ENCODE measurements at places on chromosomes 11 and 22.

- no peak for DNase-seq
These were observed 108.4 kb downstream of the GALNT18 start for GRCh38 chr11:11513422-11513821.

DNA sequence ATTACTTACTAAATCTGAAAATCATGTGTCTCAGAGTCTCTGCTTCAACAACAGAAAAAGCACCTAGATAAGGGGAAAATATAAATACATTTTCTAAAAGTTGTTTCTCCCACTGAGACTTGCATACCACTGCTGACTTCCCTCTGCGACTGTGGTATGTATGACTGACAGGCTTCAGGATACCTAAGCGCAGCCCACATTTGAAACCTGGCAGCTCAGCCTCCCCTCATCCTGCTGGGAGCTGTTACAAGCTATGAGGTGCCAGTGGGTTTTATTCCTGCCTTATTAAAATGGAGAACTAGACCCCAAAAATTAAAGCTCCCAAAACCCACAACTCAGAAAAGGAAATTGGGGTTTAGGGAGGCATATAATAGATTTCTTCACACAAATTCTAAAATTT lies 133.6 kb downstream of the RAB38 start:
- DNase-seq = no peak

DNA sequence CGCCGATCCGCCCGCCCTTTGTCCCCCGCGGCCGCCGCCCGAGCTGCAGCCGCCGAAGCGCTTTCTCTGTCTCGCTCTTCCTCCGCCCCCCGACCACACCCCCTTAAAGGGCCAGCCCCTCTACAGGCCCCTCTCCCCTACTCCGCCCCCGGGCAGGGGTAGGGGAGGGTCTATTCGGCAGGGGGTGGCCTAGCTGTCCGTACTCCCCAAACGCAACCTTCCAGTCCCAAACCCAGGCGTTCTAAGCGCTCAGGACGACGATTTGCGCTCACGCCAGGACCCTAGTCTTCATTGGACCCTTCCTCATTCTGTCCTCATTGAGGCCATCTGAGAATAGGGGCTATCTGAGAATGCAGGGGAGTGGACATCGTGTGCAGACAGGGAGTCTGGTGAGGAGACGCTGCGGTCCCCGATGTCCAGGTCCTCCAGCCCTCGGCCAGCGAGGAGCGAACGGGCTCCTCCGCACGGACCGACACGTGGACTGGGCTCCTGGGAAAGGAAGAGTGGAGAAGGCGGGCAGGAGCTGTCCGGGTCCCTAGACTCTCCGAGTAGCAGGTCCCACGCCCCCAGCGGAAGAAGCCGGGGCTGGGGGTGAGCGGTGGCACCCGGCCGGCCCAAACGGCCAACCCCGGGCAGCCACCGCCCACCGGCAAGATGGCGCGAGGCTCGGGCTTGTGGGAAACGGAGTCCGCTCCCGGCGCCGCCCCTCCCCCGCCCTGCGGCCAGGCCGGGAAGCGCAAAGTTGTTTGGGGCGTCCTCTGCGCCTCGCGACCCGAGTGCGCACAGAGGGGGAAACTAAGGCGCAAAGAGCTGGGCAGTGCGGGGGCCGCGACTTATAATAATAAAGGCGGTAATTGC lies at the start of gene PPP1R14B:
TSS of gene PPP1R14B (minus strand) at position 73 of the 858 bp plus-strand sequence. CDS start 270 bp downstream, outside the sequence.
- peak; percentile 89 for DNase-seq

DNA sequence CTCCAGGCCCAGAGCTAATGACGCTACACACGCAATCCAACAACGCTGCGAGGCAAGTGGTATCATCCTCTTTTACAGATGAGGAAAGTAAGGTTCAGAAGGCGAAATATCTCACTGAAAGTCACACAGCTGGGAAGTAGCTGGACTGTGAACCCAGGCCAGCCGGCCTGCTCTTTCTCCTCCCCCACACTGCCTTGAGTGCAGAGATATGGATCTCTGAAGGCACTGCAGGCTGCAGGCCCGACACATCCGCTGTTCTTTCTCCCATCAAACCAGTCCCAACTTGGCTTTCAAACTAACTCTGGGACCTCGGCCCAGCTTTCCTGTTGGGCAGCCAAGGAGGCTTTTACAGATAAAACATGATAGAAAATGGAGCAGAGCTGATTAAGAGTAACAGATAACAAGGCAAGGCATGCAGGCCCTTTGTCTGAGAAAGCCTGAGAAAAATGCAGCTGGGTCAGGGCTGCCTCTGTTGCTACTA lies 64.0 kb upstream of the PTPRJ start:
- no peak for DNase-seq

GRCh38 chr11:110077346-110077745 lies 15.8 kb upstream of the ZC3H12C start:
- no peak for DNase-seq

GRCh38 chr22:19982991-19983578 lies 33.5 kb downstream of the ARVCF start:
- no peak for DNase-seq

DNA sequence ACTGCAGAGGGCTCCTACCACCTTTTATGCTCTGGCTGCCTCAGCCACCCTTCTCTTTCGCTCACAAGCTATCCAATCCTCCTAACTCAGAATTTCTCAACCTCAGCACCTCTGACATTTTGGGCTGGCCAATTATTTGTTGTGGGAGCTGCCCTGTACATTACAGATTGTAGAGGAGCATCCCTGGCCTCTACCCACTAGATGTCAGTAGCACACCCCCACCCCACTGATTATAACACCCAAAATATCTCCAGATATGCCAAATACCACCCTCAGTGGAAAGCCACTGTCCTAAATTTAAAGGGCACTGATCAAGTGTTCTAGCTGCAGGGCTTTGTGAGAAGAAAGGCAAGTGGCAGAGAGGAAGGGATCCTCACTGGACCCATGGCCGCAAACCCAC lies 443.1 kb downstream of the SOX6 start:
- no peak for DNase-seq

- peak; percentile 71 for DNase-seq
These were observed 15.7 kb upstream of the SPTBN2 start for GRCh38 chr11:66744485-66745355.

GRCh38 chr11:134701564-134702165 lies 289.6 kb upstream of the B3GAT1 start:
- no peak for DNase-seq

DNA sequence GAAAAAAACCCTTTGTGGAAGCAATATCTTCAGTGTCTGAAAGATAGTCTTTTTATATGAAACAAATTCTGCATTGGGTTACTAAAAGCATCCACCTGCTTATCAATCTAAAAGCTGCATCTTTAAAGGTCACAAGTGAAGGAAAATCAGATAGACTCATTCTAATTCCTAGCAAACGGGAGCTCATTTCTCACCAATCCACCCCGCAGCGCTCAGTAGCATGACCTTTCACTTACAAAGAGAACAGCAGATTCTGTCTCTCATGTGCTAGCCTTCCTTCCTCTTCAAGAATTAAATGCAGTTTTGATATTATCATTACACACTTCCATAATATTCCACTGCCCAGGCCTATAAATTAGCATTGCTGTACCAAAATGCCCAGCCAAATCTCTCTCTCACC lies 212.9 kb downstream of the CADM1 start:
- DNase-seq = no peak

DNA sequence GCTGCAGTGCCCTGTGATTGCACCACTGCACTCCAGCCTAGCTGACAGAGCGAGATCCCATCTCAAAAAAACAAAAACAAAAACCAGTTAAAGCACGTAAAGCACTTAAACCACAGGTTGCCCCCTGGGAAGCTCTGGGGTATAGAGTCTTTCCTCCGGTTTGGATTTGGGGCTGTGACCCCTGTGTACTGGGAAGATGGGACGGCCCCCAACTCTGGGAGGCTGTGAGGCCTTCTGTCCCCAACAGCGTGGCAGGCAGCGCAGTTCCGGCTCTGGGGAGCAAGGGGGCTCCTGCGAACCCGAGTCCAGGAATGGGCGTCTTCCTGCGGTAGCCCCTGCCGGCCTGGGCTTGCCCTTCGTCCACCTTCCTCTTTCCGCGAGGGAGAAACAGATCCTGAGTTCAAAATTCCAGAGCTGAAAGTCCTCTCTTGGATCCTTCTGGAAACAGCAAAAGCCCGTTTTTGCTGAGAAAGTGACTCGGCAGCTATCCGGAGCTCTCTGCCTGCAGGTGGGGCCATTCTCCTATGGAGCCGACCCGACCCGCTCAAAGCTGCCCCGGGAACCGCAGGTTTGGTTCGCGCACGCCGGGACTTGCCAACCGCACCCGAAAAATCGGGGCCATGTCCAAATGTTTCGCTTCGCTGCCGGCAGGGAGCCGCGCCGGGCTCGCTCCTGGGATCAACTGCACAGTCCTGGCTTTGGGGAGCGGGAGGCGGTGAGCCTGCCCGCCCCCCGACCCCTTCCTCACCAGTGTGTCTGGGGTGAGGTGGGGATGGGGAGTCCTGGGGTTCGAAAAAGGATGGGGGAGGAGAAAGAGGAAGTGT lies 36.3 kb upstream of the POLA2 start:
- DNase-seq = peak; percentile 59

All from fibroblast of skin of right biceps (primary cell).